ENCODE measurements at places on chromosomes 2 and 18.

- H3K36me3 ChIP-seq: no peaks in the 10 kb centered on the region
- H3K4me1 ChIP-seq: no peaks in the 10 kb centered on the region
- no peak overlapping the region for H3K27ac ChIP-seq
- H3K4me3 ChIP-seq: no peak overlapping the region
- DNase-seq: no peak
- H3K27me3 ChIP-seq: no peaks in the 10 kb centered on the region
These were observed 27.0 kb downstream of the EPB41L3 start for GRCh38 chr18:5516841-5517240.

GRCh38 chr2:191910518-191910917, 63.6 kb upstream of the CAVIN2 start:
- H3K27me3 ChIP-seq: no peaks in the 10 kb centered on the region
- DNase-seq: no peak
- H3K4me3 ChIP-seq: no peak overlapping the region
- H3K27ac ChIP-seq: no peak overlapping the region

- H3K4me3 ChIP-seq: no peak overlapping the region
- no peaks in the 10 kb centered on the region for H3K27me3 ChIP-seq
- DNase-seq: no peak
- H3K36me3 ChIP-seq: no peaks in the 10 kb centered on the region
- no peaks in the 10 kb centered on the region for H3K4me1 ChIP-seq
These were observed 372.9 kb downstream of the ARL6IP6 start for GRCh38 chr2:153091344-153091743.

DNA sequence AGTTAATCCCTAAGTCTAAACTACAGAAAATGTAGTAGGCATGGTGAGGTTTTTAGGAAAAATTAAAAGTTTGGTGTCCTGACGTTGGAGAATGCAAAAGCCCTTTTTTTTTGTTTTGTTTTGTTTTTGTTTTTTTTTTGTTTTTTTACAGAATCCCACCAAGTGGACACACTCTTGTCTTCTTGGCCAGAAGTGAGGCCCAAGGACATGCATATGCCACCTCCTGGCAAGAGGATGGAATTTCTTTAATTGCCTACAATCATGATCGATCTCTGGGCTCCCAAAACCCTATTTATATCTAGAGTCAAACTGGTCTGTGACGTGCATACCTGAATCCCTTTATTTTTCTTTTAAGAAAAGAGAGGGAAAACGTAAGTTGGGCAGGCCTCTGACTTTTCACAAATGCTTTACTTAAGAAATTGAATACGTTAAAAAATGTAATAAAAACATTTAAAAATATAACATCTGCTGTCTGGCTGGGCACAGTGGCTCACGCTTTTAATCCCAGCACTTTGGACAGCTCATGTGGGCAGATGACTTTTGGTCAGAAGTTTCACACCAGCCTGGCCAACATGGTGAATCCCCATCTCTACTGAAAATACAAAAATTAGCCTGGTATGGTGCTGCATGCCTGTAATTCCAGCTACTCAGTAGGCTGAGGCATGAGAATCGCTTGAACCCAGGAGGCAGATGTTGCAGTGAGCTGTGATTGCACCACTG, 502.7 kb downstream of the CBLN2 start:
- no peaks in the 10 kb centered on the region for H3K27me3 ChIP-seq
- no peak overlapping the region for H3K4me3 ChIP-seq
- H3K36me3 ChIP-seq: no peaks in the 10 kb centered on the region
- H3K27ac ChIP-seq: no peak overlapping the region
- no peak for DNase-seq
